H4 (cell line): ENCODE measurements at places on chromosomes 7 and 10. TPM values are rescaled to one million over a fixed set of nuclear protein-coding genes. Genes with fewer than 3 reads are reported as not detected.

DNA sequence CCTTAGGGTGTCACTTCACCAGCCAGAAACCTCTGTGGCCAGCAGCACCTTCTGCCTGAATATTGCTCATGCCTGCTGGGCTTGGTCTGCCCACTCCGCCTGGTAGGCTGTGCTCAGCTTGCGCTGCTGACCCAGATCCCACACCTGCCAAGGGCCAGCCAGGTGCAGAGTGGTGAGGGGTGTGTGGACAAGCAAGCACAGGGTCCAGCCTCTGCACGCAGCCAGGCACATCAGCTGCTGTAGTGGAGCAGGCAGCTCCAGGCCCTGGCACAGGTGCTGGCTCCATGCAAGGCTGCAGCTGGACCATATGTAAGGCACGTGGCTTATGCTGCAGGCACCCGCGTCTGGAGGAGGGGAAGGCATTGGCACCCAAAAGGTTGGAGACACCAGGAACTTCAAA is 567.4 kb downstream of the INHBA start:
- no peak for DNase-seq

DNA sequence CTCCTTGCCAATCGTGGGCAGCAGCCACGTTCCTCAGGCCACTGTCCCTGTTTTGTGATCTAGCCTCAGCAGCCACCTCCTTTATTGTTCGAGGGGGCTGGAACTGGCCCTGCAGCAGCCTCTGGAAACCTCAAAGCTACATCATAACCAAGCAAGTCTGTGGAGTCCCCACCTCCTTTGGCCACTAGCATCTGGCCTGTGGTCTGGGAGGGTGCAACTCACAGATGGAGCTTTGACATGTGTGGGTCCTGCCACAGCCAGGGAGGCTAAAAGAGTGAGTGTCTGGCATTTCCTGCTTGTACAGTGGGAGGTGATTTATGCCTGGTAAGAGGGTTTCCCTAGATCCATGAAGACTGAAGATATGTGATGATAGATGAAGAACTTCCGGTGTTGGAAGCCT is 32.3 kb upstream of the NUB1 start:
- no peak for DNase-seq

DNA sequence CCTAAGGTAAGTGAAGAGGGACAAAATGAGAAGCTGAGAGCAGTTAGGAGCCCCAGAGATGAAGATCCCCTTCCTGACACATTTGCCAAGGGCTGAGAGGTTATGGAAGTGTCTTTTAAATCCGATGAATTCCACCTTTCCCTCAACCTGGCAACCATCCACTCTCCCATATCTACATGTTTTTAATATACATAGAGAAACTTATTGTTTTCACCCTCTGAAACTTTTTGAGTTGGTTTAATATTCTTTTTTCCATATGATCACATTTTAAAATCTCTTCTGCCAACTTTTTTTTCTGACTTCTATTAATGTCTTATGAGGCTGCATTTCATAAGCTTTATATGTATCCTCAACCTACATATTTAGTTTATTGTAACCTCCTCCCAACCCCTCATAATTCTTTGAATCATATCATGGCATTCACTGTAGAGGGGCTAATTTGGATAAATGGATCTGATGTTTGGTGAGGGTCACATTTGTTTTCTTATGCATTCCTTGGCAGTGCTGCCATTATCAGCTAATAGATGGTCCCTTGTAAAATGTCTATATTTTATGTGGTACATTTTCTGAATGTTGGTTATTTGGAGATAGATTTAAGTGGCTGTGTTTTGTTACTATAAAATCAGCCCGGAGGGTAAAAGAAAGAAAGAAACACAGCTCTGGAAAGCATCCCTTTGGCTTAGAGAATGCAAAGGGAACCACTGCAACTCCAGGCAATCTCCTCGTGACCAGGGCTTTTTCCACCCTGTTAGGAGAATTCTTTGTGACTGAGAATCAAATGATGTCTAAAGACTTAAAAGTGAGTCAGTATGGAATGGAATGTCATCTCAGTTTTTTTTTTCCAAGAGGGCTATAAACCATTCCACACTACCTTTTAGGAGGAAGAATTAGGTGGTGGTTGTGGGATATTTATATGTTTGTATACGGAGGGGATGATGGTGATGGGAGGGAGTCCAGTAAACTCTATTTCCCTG is 334.4 kb downstream of the SUGCT start:
- DNase-seq, result peak; percentile 70

DNA sequence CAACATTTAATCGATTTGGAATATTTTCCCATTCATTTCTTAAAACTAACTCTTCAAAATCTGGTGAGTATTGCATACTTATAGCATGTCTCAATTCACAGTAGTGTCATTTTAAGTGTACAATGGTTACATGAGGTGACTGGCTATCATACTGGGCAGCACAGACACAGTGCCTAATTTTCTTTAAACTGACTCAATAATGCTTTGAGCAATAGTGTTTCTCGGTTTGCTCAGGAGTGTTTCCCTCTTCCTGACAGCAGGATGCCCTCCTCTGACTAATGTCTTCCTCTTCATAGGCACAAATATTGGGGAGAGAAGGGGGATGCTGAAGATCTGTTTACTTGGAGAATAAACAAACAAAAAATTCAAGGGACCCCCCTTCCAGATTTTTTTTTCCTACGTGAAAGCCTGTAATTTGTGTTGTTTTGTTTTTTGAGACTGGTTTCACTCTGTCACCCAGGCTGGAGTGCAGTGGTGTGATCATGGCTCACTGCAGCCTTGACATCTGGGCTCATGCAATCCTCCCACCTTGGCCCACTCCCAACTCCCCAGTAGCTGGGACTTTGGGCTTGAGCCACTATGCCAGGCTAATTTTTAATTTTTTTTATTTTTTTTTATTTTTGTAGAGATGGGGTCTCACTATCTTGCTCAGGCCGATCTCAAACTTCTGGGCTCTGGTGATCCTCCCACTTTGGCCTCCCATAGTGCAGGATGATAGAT is 2.2 kb downstream of the MRC1 start:
- DNase-seq, result no peak

GRCh38 chr7:104535841-104536240 is 207.4 kb downstream of the LHFPL3 start:
- no peak for DNase-seq

GRCh38 chr7:11182736-11183135 is 209.1 kb downstream of the PHF14 start:
- no peak for DNase-seq

DNA sequence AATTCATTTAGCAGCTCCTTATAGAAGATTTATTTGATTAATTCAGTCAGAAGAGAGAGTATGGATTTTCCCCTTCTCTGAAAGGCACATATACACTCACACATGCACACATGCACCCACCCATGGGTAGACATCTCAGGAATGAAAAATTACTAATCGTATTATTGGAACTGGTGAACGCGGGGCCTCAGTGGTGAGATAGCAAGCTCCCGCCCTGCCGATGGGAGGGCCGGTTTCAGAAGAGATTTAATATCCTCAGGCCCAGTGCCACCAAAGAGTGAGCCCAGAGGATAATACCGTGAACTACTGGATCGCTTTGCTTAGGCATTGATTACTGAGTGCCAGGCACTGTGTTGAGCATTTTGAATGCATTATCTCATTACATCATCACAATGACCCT is 38.0 kb upstream of the EMX2 start:
- DNase-seq, result no peak

GRCh38 chr10:47243356-47243755 is 56.6 kb upstream of the GDF10 start:
- DNase-seq, result no peak

The CAMK2B gene
- 0.06 TPM in 1 of 2 replicates, not detected in the other for total RNA-seq

The HGF gene
- total RNA-seq, result 75.8 and 80.5 TPM in 2 replicates

The NRP1 gene
- 34.9 and 39.6 TPM in 2 replicates for total RNA-seq
